ENCODE measurements at places on chromosomes 6 and 20. TPM values are rescaled to one million over a fixed set of nuclear protein-coding genes. Genes with fewer than 3 reads are reported as not detected.

Gene ERMARD
- total RNA-seq = 9.6 TPM

DNA sequence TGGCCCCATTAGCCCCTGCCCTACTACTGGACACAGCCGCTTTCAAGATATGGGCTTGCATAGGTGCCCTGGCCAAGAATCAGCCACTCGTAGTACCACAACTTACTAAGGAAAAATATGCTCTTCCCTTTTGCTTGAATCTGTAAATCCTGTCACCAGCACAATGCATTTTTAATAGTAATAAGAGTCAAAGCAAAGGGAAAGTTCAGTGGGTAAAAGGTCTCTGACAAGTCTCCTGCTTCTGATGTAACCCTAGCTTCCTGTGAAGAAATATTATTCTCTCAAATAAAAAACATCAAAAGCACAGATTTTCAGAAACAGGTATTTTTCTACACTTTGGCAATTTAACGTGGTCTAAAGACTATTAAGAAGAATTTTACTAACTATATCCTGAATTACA, 373.8 kb downstream of the GJA1 start:
- DNase-seq = no peak
- H3K27me3 ChIP-seq = no peaks in the 10 kb centered on the region
- H3K36me3 ChIP-seq = no peaks in the 10 kb centered on the region
- H3K4me1 ChIP-seq = no peaks in the 10 kb centered on the region
- H3K27ac ChIP-seq = no peak overlapping the region

GRCh38 chr6:100554228-100554627, 89.5 kb upstream of the SIM1 start:
- no peaks in the 10 kb centered on the region for H3K27me3 ChIP-seq
- H3K4me3 ChIP-seq = no peak overlapping the region
- H3K27ac ChIP-seq = no peak overlapping the region
- DNase-seq = no peak
- peaks cover 9% of the 10 kb centered on the region for H3K4me1 ChIP-seq

Gene TPMT
- 8.0 TPM for total RNA-seq

DNA sequence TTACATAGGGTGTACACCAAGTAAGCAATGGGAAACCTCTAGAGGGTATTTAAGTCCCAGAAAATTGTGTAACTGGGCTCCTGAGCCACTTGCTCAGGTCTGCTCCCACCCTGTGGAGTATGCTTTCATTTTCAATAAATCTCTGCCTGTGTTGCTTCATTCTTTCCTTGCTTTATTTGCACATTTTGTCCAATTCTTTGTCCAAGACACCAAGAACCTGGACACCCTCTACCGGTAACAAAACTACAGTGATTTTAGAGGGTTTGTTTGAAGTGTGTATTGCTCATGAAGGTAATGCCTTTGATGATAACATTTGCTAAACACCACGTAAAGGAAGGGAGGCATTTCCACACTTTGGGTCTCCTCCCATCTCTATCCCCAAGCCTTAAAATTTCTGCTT, 46.2 kb downstream of the MYB start:
- H3K36me3 ChIP-seq = no peaks in the 10 kb centered on the region
- H3K4me3 ChIP-seq = no peak overlapping the region
- no peaks in the 10 kb centered on the region for H3K4me1 ChIP-seq
- DNase-seq = no peak
- H3K27ac ChIP-seq = no peak overlapping the region
- H3K27me3 ChIP-seq = no peaks in the 10 kb centered on the region

Gene MAPK13
- 5.0 TPM for total RNA-seq

Gene MAS1
- not detected for total RNA-seq

Gene ZHX3
- total RNA-seq = 89.3 TPM

Gene VGLL2
- not detected for total RNA-seq

Gene RSPH4A
- 0.29 TPM for total RNA-seq

Gene SLC26A8
- 0.17 TPM for total RNA-seq

DNA sequence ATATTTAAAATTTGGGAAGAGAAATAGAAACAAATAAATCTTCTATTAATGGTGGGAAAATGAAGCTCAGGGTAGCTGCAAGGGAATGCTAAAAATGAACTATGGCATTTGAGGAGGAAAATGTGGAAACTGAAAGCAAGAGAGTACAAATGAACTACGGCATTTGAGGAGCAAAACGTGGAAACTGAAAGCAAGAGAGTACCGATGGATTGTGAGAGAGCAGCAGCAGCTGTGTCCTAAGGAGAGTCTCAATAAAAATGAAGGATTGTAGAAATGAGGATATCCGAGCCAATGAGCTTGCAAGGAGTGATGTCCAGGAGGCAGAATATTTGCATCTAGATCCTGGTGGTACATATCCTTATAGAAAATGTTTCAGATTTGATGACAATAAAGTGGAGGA, 547.1 kb upstream of the ZNF337 start:
- no peaks in the 10 kb centered on the region for H3K27me3 ChIP-seq
- H3K27ac ChIP-seq = no peak overlapping the region
- no peaks in the 10 kb centered on the region for H3K4me1 ChIP-seq
- no peak for DNase-seq
- H3K4me3 ChIP-seq = no peak overlapping the region

Gene OSTM1
- total RNA-seq = 58.1 TPM

- H3K4me1 ChIP-seq = no peaks in the 10 kb centered on the region
- H3K27me3 ChIP-seq = no peaks in the 10 kb centered on the region
- DNase-seq = no peak
- no peak overlapping the region for H3K4me3 ChIP-seq
- H3K27ac ChIP-seq = no peak overlapping the region
These were observed 532.2 kb downstream of the CDH26 start for GRCh38 chr20:60490217-60491050.

Gene SYCP2L
- total RNA-seq = 0.13 TPM

- no peak overlapping the region for H3K4me3 ChIP-seq
- H3K27me3 ChIP-seq = no peaks in the 10 kb centered on the region
- peaks cover 4% of the 10 kb centered on the region for H3K4me1 ChIP-seq
- DNase-seq = peak; percentile 77
- no peaks in the 10 kb centered on the region for H3K36me3 ChIP-seq
These were observed 69.4 kb upstream of the BMP2 start for GRCh38 chr20:6698056-6698455.

Gene COL11A2
- 0.17 TPM for total RNA-seq

DNA sequence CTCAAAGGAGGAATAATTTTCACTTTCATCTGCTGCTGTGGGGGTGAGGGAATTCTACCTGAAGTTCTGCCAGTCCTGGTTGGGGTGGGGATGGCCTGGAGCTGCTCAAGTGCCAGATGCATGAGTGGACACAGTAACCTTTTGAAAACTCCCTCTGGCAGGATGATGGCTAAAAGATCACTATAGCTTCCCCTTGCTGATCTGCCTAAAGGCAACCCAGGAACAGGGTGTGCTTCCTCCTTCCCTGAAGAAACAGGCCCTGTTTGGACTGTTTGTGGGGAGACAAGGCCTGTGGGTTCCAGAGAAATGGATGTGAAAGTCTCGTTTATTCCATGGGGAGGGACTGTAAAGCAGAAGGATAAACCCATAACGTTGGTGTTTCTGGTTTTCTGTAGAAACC, 176.9 kb downstream of the DTNBP1 start:
- DNase-seq = no peak
- peaks cover 25% of the 10 kb centered on the region for H3K36me3 ChIP-seq
- H3K27ac ChIP-seq = no peak overlapping the region
- H3K27me3 ChIP-seq = no peaks in the 10 kb centered on the region
- H3K4me1 ChIP-seq = peaks cover 23% of the 10 kb centered on the region

- H3K27me3 ChIP-seq = no peaks in the 10 kb centered on the region
- DNase-seq = no peak
- no peak overlapping the region for H3K4me3 ChIP-seq
- H3K4me1 ChIP-seq = no peaks in the 10 kb centered on the region
- no peaks in the 10 kb centered on the region for H3K36me3 ChIP-seq
These were observed 805.9 kb upstream of the CITED2 start for GRCh38 chr6:140180306-140180705.

DNA sequence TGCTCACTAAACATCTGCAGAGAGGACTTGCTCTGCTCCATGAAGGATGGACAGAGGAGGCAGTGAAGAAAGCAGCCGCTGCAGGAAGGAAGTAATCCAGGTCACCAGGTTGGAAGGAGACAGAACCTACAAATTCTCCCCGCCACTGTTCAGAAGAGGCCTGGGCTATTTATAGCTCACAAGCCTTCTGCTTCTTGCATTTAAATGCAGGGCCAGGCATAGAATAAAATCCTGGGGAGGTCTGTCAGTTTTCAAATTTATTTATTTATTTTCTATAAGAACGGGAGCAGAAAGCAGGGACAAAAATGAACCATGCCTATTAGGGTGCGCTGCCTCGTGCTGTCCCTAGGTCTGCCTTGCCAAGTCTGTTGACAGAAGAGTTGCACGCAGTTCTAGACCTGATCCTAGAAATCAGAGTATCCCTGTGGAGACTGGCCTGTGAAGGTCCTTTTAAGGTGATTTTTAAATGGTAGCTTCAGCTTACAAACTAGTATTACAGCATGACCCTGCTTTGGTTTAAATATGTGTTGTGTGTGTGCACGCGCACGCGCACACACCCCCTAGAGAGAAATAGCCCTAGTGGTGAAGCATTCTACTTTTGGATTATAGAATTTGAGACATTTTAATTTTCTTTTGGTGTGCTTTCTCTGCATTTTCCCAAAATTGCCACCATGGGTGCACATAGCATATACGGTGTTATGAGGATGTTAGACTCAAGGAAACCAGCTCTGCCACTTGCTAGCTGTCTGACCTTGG, 19.5 kb downstream of the RIMS4 start:
- no peak for DNase-seq
- no peak overlapping the region for H3K27ac ChIP-seq
- H3K36me3 ChIP-seq = no peaks in the 10 kb centered on the region
- H3K4me1 ChIP-seq = no peaks in the 10 kb centered on the region

Gene LY6G6D
- total RNA-seq = not detected

DNA sequence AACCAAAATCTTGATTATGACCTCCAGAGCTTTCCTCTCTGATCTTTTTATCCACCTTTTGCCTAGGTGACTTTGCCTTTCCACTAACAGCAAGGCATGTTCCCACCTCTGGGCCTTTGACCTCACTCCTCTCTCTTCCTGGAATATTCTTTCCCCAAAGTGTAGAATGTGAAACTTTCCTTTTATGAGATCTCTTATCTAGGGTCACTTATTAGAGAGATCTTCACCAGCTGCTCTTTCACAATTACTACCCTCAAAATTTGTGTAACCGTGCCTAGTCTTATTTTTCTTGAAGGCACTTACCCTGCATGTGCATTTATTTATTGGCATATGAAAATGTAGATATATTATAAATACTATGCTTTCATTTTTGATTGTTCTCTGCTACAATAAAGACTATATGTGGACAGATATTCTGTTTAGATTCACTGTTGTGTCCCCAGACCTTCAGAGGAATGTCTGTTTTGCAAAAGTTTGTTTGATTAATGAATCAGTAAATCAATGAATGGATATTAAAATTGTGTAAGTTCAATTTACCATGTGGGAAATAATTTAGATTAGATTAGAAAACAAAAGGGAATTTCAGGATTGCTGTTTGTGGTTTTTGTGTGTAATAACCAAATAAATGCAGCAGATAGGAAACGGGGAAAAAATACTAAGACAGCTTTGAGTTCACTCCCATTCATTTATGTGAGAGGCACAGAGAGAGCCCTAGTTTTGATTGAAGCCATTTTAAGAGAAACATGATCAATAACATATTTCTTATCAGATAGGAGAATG, 207.0 kb downstream of the ADGB start:
- no peak overlapping the region for H3K4me3 ChIP-seq
- no peaks in the 10 kb centered on the region for H3K27me3 ChIP-seq
- DNase-seq = no peak
- H3K4me1 ChIP-seq = no peaks in the 10 kb centered on the region
- H3K27ac ChIP-seq = no peak overlapping the region

Gene PNISR
- 45.6 TPM for total RNA-seq

DNA sequence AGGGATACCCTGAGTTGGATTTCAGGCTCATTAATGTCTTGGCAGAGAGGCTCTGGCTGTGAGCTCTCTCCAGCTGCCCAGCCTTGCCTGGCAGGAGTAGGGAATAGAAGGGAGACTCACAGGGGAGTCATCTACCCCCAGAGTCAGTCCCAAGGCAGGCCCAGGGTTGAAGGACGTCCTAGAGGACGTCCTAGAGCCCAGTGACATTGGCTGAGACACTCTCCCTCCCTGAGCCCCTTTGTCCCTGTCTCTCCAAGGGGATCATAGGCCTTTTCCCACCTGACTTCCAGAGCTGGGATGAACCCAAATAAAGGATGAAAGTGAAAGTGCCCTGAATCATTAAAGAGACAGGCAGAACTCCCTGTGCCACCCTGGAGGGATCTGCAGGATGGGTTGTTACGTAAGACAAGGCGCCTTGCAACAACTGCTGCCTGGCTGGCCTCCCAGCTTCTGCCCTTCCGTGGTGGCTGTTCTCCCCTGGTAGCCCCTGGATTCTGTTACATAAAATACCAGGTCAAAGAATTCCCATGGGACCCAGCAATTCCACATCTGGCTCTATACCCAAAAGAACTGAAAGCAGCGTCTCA, 53.6 kb upstream of the SIRPA start:
- no peak for DNase-seq
- peak overlapping the region; percentile 73 for H3K27ac ChIP-seq
- H3K27me3 ChIP-seq = no peaks in the 10 kb centered on the region

Gene CGA
- total RNA-seq = not detected

Gene RBM24
- 20.7 TPM for total RNA-seq

Gene KCNK5
- 7.0 TPM for total RNA-seq

- DNase-seq = no peak
- no peaks in the 10 kb centered on the region for H3K27me3 ChIP-seq
- H3K36me3 ChIP-seq = no peaks in the 10 kb centered on the region
- no peak overlapping the region for H3K4me3 ChIP-seq
- H3K27ac ChIP-seq = no peak overlapping the region
- H3K4me1 ChIP-seq = no peaks in the 10 kb centered on the region
These were observed 15.3 kb downstream of the TCFL5 start for GRCh38 chr20:62846166-62846890.

Gene PRL
- not detected for total RNA-seq

All from esophagus muscularis mucosa (tissue), 4 donors.